GM06990 (cell line): ENCODE measurements at places on chromosomes 2 and 18.

- DNase-seq: no peak
Measured at GRCh38 chr2:202758604-202759003, 113.0 kb downstream of the ICA1L start.

DNA sequence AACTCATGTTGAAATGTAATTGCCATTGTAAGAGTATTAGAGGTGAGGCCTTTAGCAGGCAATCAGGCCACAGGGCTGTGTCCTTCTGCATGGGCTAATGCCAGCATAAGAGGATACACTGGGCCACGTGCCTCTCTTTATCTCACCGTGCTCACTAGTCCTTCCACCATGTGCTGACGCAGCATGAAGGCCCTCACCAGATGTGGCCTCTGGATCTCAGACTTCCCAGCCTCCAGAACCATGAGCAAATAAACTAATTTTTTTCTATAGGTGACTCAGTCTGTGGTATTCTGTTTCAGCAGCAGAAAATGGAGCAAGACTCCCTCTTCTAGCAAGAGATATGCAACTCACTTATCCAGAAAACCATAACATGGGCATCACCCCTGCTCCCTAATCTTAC lies 149.7 kb upstream of the ZNF236 start:
- DNase-seq: no peak

- no peak for DNase-seq
Measured at GRCh38 chr2:239160226-239161143, 240.3 kb downstream of the HDAC4 start.

GRCh38 chr18:23250893-23251656 lies 115.8 kb downstream of the CABLES1 start:
- DNase-seq: no peak

DNA sequence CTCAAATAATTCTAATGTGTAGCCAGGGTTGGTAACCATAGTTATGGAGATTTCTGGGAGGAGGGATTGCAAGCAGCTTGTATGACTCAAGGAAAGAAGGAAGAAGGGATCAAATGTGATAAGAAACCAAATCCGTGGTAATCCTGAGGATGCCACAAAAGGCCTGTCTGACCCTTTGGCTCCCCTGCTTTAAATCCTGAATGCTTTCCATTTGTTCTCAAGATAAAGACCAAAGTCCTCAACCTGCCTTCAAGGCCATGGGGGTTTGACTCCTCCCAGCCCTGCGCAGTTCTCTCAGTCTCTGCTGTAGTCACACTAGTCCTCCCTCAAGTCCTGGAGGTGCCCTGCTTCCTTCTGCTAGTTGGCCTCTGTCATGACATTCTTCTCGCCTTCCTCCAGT lies 74.0 kb downstream of the SUMO1 start:
- no peak for DNase-seq

DNA sequence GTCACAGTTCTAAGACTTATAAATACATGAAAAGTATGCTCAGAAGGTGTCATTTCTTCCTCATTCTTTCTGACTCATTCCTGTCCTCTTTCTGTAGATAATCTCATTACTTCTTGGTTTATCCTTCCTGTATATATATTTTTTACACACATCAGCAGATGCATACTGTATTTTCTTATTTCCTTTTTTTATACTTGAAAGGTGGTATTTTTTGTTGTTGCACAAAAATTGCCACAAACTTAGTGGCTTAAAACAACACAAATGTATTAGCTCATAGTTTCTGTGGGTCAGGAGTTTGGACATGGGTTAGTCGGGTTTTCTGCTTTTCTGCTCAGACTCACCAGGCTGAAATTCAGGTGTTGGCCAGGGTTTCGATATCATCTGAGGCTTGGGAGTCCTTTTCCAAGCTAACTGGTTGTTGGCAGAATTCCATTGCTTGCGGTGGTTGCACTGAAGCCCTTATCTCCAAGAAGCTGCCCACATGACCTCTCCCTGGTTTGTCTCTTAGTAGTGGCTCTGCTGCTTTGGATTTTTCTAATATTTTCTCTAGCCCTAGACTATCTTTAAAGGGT lies 162.6 kb downstream of the FMNL2 start:
- peak; percentile 45 for DNase-seq

GRCh38 chr2:86072271-86072858 lies 33.3 kb downstream of the POLR1A start:
- DNase-seq: peak; percentile 31

- no peak for DNase-seq
Measured at GRCh38 chr2:70708376-70709199, 59.4 kb downstream of the ADD2 start.

DNA sequence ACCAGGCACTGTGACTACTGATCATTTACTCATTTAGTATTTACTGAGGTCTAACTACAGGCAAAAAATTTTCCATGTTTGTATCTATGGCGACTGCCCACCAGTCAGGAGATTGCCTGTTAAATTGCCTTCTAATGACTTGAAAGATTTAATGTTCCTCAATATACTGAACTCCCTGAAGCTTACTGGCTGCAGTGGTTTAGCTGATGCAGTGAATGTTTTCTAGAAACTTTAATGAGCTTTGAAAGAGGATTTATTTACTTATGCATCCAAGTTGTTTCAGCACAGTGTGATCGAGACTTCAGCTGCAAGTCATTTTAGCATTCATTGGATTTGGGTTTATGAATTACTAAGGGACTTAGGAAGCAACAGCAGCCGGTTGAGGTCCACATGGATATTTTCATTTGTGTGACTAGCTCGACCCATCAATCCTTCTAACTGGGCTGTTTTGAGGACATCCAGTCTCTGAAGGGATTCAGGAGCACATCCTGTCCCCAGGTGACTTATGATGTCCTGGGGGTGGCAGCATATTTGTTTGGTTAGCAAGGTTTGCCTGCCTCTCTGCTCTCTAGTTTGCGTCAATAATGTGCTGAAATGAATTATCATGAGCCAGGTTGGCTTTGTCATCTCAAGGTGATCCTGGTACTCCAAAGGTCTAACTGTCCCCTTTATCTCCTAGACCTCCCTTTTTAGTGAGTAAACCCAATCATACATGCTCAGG lies 26.8 kb downstream of the ACMSD start:
- no peak for DNase-seq

DNA sequence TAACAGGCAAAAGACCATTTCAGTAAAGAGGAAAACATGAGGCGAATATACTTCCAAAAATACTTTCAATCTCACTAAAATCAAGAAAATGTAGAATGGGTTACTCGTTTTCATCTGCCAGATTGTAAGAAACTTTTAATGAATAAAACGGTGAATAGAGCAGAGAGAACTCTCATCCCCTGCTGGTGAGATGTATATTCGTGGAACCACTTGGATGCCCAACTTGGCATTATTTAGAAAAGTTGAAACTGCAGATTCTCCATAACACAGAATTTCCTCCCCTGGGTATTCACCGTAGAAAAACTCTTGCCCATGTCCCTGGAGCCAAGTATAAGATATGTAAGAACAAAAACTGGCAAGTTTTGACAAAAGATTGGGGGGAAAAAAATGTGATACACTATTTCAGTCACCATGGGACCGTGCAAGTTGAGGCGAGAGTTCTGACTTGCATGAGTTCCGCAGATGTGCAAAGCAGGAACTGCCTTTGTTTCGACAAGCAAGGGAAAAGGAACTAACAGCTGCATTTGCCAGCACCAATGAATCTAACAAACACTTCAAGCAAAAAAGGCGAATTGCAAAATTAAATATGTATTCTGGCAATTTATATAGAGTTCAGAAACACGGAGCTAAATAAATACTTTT lies 14.8 kb downstream of the TIMM21 start:
- no peak for DNase-seq

- DNase-seq: no peak
Measured at GRCh38 chr2:156306821-156307220, 25.7 kb downstream of the NR4A2 start.

GRCh38 chr2:31334311-31335026 lies 80.1 kb downstream of the XDH start:
- no peak for DNase-seq

- no peak for DNase-seq
Measured at GRCh38 chr2:232137356-232138147, 176.0 kb downstream of the DIS3L2 start.
